Activated T-helper 1 cell treated with anti-CD3 and anti-CD28 coated beads, Interleukin-2, amount 50 U/mL, for 16 hours (primary cell): ENCODE measurements at places on chromosomes 4 and X.

GRCh38 chr4:5027346-5027745 lies 8.1 kb upstream of the CYTL1 start:
- DNase-seq: no peak

DNA sequence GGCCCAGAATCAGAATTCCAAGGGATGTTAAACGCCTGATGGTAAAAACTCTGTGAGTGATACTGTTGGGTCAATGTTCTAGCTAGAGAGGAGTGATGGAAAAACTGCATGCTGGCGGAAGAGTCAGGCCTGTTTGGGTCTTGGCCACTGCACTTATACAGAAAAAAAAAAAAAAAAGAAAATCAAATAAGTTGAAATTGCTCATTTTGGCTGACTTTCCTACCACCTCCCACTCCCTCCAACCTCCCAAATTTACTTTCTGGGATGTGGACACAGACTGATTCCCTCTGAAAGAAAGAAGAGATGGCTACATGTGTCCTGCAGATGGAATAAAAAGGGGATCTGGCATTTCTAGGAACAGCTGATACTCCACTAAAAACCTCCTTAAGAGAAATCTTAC lies 234.1 kb upstream of the GIMD1 start:
- no peak for DNase-seq

- no peak for DNase-seq
These were observed 49.4 kb upstream of the PRR32 start for GRCh38 chrX:126770179-126770578.

GRCh38 chrX:154445776-154446175 lies 1.8 kb downstream of the FAM50A start:
- no peak for DNase-seq

DNA sequence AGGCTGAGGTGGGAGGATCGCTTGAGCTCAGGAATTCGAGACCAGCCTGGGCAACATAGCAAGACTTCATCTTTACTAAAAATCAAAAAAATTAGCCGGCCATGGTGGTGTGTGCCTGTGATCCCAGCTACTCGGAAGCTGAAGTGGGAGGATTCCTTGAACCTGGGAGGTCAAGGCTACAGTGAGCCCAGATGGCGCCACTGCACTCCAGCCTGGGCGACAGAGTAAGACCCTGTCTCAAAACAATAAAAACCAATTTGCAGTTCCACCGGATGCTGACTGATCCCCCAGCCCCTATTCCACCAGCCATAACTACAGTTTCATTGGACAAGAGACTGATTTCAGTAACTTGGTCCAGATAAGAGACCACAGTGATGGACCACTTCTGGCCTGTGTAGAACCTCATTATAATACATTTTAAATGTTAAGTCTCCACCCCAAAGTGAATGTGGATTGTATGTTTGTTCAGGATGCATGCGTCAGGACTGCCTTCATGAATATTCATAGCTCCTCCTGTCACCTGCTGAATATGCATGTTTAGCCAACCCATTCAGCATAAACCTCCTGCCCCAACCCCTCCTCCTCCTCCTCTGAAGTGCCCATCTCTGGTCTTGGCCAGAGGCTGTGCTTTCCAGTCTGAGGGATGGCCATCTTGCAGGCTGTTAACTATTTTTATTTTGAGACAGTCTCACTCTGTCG lies 2.3 kb upstream of the SLBP start:
- DNase-seq: no peak

- no peak for DNase-seq
These were observed 1273.0 kb downstream of the RAPGEF2 start for GRCh38 chr4:160375772-160376452.

DNA sequence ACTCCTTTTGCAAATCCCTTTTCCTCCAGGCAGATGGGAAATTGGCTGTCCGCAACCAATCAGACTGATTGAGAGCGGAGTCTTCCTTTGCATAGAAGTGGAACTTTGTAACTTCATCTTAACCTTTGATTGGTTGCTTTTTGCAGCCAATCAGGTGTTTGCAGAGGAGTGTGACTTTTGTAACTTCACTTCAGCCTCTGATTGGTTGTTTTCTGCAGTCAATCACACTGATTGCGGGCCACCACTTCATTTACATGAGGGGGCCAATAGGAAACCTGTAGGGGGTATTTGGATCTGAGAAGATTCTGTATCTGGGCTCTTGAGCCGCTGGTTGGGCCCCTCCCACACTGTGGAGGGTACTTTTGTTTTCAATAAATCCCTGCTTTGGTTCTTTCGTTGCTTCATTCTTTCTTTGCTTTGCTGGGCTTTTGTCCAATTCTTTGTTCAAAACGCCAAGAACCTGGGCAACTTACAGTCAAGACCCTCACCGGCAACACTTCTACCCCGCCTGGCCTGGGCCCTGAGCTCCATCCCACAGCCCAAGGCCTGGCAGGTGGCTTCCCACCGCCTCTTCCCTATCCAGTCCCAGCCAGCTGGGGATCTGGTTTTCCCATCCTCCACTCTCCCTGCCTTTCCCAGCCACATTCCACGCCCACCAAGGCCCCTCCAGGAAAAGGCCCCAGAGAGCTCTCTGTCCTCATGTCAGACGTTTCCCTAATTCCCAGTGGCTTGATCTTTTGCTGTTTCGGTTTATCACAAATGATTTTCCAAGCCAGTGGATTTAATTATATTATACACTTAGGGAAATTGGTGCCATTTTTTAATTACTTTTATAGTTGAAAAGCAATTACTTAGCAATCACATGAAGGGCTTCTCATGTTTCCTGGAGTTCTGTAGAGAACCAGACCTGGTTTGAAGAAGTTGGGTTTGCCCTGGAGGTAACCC lies 110.2 kb upstream of the STX18 start:
- no peak for DNase-seq

GRCh38 chr4:138445098-138445497 lies 202.9 kb upstream of the SLC7A11 start:
- no peak for DNase-seq

DNA sequence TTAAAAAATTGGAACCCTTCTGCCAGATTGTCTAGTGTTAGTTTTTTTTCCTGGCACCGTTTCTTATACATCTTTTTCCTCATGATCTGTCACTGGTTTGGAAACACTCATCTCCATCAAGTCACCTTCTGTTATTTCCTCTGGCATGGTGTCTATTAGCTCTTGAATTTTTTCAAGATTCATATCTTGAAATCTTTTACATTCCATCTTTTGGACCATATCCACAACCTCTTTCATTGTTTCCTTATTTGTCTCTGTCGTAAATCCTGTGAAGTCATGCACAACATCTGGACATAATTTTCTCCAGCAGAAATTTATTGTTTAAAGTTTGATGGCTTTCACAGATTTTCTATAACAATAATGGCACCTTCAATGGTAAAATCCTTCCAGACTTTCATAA lies 10.2 kb upstream of the TMEM185A start:
- no peak for DNase-seq

DNA sequence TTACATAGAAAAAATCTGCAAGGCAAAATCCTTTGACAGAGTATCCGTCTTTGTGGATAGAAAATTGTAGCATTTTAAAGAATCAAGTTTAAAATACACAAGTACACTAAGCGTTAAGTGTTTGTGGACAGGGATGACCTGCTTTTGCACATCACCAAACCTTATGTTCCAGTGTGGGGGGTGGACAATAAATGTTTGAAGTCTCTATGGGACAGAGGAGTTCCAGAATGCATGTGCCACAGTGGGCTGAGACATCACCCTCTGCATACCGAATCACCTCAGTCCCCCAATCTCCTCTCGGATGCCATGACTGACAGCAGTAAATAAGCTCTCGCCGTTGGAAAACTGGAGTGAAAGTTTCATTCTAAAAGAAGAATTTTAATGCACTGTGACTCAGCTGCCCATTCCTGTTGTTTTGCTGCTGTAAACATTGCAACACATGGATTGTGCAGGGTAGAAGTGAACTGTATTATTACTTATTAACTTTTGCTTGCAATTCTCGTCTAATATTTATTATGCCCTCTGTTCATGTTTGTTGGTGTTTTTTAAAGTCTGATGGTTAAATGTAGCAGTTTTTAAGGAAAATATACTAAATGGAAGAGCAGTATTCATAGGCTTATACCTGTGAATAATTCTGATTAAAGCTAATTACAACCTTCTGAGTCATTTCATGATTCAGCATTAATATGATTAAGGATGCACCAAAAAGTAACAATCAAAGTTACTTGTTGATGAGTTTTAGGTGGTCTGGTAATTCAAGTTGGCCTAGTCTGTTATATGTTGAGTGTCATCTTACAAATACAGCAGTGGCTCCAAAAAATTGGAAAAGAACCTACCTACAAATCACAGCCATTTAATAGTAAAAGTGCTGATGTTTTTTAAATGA lies 24.0 kb downstream of the CDKN2AIP start:
- no peak for DNase-seq

DNA sequence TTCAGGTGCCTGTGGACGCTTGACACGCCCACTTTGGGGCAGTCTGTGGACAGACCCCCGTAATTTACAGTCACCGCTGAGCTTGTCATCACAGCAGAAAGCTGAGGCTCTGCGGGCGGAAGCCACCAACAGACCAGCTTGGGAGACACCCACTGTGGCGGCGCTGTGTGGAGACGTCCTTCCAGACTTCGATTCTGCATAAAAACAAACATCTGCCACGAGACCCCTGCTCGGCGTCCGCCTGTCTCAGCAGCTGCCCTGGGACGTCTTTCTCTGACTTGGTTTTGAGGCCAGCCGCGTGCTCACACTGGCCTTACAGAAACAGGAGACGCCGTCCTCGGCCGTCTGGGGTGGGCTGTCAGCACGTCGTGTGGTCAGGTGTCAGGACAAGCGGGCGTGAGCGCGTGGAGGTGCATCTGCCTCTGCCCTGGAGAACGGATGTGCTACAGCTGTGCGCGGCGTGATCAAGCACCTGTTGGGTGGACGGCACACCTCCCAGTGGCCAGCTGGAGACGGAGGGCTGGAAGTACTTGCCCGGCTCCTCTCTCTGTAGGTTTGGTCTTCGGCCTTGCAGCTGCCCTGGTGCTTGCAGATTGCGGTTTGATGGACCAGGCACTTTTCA lies 37.5 kb downstream of the PIGG start:
- DNase-seq: no peak

DNA sequence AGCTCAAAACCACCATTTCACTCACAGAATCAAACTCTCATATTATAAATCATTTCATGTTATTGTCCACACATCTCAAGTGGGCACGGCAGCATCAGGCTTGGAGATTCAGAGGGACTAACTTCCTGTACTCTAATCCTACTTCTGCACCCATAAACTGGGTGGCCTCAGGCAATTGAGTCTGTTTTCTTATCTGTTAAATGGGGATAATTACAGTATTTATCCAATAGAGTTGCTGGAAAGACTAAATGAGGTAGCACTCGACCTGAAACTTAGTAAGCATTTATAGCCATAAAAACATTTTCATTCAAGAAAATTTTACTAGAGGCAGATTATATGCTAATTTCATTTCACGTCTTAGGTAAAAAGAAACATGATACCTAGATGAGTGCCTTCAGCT lies 13.0 kb downstream of the TBC1D1 start:
- no peak for DNase-seq

DNA sequence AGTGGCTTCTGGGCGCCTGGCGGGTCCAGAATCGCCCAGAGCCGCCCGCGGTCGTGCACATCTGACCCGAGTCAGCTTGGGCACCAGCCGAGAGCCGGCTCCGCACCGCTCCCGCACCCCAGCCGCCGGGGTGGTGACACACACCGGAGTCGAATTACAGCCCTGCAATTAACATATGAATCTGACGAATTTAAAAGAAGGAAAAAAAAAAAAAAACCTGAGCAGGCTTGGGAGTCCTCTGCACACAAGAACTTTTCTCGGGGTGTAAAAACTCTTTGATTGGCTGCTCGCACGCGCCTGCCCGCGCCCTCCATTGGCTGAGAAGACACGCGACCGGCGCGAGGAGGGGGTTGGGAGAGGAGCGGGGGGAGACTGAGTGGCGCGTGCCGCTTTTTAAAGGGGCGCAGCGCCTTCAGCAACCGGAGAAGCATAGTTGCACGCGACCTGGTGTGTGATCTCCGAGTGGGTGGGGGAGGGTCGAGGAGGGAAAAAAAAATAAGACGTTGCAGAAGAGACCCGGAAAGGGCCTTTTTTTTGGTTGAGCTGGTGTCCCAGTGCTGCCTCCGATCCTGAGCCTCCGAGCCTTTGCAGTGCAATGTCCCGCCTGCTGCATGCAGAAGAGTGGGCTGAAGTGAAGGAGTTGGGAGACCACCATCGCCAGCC lies at the start of gene ATOH1:
Gene ATOH1, plus strand, starts transcription at position 422 of the 663 bp plus-strand sequence. Its CDS starts 174 bp downstream, at position 596.
- no peak for DNase-seq

- no peak for DNase-seq
These were observed 400.4 kb upstream of the DIPK2B start for GRCh38 chrX:45601052-45601451.

- DNase-seq: no peak
These were observed 45.3 kb downstream of the TSC22D3 start for GRCh38 chrX:107730298-107730655.

- DNase-seq: no peak
These were observed 32.9 kb upstream of the HGFAC start for GRCh38 chr4:3408793-3409330.

- no peak for DNase-seq
These were observed 657 bp upstream of the ANKRD50 start for GRCh38 chr4:124713185-124713592.

DNA sequence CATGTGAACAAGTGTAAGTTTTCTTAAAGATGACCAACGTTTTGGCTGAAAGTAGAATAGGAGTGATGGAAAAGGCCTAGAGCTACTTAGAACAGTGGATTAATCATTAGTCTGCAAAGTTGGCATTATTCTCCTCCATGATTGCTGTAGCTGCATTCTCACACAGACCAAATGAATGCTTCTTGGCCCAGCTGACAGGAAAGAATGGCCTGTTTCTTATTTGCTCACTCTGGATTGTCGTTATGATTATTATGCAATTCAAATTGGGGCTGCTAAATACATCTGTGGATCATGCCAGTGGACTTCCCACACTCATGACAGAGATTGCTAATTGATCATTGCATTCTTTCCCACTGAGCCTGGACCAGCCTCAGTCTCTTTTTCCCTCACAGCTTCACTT lies 285.0 kb downstream of the STIM2 start:
- DNase-seq: no peak

GRCh38 chr4:140047017-140047640 lies 106.9 kb downstream of the MAML3 start:
- no peak for DNase-seq

GRCh38 chr4:177380730-177381287 lies 61.4 kb downstream of the AGA start:
- no peak for DNase-seq

GRCh38 chrX:10847333-10847732 lies 226.9 kb upstream of the MID1 start:
- no peak for DNase-seq

DNA sequence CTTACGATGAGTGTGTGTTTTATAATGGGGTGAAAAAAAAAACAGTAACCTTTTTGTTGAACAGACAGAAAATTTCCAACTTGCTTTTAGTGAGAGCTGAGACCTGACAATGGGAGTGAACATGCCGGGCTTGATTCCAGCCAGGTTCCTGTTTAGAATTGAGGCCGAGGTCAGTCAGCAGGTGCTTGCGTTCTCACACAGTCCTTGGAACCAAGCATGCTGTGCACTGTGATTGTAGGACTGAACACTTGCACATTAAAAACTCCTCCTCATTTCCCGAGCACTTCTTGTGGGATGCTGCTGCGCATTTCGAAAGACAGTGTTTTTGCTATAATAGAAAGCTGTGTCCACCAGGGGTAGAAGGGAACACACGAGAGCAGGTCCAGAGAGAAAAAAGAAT lies 51.8 kb downstream of the TMEM131L start:
- DNase-seq: no peak

GRCh38 chr4:122364700-122365404 lies 14.0 kb upstream of the ADAD1 start:
- DNase-seq: no peak
